ENCODE measurements at places on chromosomes 13 and 19.

DNA sequence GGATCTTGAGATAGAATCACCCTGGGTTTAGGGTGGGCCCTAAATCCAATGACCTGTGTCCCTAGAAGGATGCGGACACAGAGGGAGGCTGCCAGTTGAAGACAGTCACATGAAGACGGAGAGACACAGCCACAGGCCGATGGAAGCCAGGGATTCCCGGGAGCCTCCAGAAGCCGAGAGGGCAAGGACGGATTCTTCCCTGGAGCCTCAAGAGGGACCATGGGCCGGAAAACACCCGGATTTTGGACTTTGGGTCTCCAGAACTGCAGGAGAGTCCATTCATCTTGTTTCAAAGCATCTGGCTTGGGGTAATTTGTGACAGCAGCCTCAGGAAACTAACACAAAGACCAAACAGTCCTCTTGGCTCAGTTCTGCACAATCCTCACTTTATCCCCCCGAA, 2.3 kb downstream of the TMEM86B start:
- no peak for DNase-seq

DNA sequence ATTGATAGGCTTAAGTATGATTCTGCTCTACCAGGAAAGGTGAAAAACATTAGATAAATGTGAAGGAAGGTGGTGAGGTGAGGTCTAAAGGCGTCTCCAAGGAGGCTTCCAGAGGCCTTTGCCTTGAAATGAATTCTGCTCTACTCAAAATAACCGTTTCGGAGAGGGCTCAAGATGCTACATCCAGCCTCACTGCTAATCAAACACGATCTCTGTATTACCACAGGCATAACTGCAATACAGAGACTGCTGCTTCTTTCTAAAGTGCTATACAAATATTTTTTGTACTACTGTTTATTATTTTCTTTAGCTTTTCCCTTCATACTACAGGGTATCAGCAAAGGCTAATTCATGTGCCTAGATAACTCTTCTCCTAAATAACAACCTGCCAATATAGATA, 16.8 kb downstream of the MBNL2 start:
- no peak for DNase-seq

DNA sequence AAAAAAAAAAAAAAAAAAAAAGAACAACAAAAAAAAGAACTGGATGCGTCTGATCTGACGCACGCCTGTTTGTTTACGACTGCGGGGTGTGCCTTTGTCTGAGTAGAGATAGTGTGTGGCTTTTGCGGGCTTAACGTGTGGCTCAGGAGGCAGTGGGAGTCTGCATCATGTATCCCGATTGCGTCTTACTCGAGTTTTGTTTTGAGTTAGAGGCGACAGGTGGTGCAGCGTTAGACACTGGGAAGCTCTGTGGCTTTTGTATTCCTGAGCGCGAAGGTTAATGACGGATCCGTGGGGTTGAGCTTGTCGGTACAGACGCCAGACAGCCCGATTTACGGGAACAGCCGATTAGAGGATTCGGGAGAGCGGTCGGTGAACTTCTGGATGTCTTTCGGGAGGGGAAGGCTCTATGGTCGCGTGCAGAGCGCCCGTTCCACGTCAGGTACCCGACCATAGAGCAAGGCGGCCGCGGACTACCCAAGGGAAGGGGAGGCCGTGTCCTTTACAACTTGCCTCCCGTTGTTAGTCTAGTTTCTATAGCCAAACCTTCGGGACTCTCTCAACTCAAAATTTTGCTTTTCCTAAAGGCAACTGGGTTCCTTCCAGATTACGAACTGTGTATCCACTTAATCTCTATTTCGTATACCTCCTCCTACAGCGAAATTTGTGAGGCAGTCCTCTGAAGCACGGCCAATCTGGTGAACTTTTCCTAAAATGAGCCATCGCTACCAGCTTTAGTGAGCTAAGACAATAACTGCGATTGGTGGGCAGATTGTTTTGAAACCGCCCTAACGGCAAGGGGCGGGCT, 926 bp upstream of the HNRNPUL1 start:
- DNase-seq = no peak

GRCh38 chr13:40922437-40923040, 96.6 kb downstream of the ELF1 start:
- no peak for DNase-seq

- no peak for DNase-seq
Measured at GRCh38 chr13:109869312-109870237, 83.2 kb upstream of the IRS2 start.
